ENCODE measurements at places on chromosomes 16 and 17. TPM values are rescaled to one million over a fixed set of nuclear protein-coding genes. Genes with fewer than 3 reads are reported as not detected.
A peak's percentile ranks its signal among the peaks of the same experiment; 100 is the strongest.

GRCh38 chr17:56158344-56158743 is 5.1 kb downstream of the ANKFN1 start:
- no peak for DNase-seq

GRCh38 chr17:70808596-70808995 is 639.3 kb downstream of the KCNJ2 start:
- no peak for DNase-seq

DNA sequence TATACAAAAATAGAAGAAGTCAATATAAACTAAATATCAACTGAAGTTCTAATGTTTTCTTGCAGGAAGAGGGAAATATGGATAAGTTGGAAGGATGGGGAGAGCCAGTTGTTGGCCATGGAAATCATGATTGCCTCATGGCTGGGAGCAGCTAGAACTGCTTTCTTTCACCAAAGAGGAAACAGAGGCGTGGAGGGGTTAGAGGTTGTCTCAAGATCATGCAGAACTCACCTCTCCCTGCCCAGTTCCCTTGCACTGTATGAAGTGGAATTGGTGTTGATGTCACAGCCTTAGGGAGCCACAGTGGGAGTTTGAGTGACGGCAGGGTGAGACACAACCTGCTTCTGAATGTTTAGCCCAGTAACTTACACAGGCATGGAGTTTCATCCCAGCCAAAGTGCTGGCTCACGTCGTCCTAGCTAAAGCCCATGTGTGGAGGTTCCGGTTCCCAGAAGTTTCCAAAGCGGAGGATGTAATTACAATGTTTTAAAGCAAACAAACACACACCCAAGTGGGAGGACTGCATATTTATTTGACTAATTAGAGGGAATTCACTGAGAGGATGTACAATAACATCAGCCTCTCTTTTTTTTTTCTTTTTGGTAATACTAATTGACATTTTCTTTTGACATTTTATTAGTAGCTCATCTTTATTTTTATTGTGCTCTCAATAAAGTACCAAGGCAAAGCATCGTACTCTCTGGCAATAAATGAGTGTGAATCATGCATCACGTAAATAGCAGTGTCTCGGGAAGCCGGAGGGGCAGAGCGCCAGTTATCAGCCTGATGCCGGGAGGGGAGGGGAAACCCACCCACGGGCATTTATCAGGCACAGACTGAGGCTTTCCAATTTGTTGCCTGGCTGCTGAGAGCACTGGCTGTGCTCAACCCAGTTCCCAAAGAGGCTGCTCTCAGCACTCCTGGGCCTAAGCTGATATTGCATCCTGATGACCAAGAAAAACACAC is 118.7 kb upstream of the CDH5 start:
- no peak for DNase-seq

- no peak for DNase-seq
Observed at GRCh38 chr16:81756615-81757356, 22.3 kb upstream of the PLCG2 start.

DNA sequence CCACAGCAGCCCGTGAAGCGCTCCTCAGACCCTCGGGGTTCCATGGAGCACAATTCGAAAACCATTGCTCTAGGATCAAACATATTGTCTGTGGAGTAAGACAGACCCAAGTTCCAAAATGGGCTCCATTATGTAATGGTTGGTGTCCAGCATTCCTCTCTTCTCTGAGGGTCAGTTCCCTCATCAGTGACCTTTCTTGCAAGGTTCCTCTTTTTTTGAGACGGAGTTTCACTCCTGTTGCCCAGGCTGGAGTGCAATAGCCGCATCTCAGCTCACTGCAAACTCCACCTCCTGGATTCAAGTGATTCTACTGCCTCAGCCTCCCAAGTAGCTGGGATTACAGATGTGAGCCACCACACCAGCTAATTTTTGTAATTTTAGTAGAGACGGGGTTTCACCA is 28.4 kb downstream of the PLXDC1 start:
- DNase-seq: no peak

Gene ERN2
- total RNA-seq: not detected

GRCh38 chr16:80743273-80743672 is 61.1 kb downstream of the CDYL2 start:
- no peak for DNase-seq

- no peak for DNase-seq
Observed at GRCh38 chr16:56102906-56103305, 88.4 kb upstream of the GNAO1 start.

DNA sequence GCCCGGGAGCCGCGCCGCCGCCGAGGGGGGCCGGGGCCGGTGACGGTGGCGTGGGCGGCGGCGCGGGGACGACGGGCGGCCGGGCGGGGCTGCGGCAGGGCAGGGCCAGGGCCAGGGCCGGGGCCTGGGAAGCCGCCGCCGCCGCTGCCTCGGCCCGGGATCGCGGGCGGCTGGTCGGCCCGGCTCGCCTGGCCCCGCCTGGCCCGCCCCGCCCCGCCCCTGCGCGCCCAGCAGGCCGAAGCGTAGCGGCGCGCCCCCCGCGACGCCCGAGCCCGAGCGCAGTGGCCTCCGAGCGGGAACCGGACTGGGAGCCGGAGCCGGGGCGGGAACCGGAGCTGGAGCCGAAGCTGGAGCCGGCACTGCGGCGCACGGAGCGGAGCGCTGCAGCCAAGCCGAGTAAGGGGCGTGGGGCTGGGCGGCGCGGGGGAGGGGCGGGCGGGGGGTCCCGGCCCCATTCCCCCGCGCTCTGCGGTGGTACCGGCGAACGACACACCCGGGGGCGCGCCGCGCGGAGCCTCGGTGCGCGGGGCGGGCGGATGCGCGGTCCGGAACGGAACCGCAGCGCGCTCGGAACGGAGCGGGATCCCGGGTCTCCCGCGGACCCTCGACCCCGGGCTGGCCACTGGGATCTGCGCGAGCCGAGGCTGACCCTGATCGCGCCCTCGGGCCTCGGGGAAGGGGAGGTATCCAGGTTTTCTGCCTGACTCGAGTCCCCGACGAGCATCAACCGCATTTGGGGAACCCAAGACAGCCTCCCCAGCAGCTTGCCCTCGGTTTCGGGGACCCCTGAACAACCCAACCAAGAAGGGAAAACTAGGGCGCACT is at the start of gene BEAN1:
TSS of gene BEAN1 (plus strand) at position 260 of the 825 bp plus-strand sequence. CDS start 10,382 bp downstream, outside the sequence.
- no peak for DNase-seq

Gene CPHXL2
- not detected for total RNA-seq

DNA sequence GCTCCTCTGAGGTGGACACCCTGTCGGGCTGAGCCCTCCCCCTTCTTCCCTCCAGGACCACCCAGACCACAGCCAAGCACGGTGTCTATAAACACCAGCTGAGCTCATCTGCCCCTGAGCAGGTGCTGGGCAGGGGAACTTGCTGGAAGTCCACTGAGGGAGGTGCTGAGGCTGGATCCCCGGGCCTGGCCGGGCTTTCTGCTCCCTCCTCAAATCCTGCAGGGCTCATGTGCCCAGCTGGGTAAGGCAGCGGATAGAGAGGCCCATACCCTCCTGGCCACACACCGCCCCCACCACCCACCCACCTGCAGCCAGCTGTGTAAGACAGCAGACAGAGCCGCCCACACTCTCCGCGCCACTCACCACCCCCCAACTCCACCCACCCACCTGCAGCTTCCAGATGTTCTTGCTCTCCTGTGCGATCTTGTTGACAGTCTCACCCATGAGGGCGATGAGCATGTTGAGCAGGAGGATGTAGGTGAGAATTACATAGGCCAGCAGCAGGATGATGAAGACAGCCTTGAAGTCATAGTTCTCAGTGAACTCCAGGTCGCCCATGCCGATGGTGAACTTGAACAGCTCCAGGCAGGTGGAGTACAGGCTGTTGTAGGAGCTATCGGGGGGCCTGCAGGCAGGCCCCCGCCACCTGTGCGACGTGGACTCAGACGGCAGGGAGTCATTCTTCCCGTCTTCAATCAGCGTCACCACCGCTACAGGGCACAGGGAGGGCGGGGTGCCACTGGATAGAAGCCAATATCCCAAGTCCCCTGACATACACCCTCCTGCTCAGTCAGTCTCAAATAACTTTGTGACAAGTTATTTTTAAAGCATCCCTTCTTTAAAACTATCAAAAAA is 15.9 kb upstream of the TRPV3 start:
- no peak for DNase-seq

DNA sequence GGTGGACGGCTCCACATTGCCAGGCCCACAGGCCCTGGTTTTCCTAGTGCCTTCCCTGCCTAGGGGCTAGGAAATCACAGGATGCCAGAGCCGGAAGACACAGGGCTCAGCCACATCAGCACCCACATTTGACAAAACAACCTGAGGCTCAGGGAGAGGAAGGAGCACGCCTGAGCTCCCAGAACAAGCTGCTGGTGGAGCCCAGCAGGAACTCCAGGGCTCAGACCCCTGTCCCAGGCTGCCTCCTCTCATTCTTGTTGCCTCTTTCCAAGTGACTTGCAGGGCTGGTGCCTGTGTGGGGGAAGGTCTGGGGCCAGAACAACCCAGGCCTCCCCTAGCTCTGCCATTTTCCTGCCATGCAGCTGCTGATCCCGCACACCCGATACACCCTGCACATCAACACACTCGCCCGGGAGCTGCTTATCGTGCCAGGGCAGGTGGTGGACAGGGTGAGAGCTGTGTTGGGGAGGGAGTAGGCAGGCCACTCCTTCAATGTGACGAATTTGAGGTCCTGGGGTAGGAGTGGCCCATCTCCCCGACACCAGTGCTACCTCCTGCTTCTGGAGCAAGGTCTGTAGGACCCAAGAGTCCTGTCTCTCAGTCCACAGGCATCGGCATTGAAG is 7.6 kb downstream of the ALOX15B start:
- no peak for DNase-seq

GRCh38 chr17:46984341-46984740 is 5.3 kb upstream of the RPRML start:
- no peak for DNase-seq

- DNase-seq: no peak
Observed at GRCh38 chr17:1686086-1686485, 1.4 kb upstream of the PRPF8 start.

DNA sequence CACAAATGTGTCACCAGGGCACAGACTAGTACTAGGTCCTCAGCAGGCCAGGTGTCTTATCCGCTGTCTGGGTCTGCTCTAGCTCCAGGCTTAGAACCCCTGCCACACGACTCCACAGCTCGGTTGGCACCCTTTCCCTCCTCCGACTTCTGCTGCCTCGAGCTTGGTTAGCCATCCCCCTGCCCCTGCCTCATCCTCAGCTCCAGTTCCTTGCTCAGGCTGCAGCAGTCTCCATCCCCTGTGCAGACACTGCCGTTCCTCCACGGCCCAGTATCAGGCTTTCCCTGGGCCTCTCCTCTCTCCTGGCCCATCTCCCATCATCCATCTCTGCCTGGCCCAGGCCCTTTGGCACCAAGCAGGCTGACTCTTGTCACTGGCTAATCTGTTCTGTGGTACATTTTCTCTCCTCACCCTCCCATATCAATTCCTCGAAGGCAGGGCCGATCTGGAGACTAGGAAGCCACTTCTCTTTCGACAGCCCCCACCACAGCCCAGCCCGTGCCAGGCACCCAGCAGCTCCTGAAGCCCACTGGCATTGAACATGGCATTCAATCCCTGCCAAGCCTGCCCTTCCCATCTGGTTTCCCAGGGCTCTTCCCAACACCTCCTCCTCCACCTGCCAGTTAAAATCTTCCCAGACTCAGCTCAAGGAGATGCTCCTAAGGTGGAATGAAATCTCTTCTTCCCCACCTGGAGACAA is 1.4 kb upstream of the GRN start:
- DNase-seq: no peak

- no peak for DNase-seq
Observed at GRCh38 chr17:47197821-47198220, 8.7 kb upstream of the CDC27 start.

Gene TP53TG3F
- total RNA-seq: not detected

DNA sequence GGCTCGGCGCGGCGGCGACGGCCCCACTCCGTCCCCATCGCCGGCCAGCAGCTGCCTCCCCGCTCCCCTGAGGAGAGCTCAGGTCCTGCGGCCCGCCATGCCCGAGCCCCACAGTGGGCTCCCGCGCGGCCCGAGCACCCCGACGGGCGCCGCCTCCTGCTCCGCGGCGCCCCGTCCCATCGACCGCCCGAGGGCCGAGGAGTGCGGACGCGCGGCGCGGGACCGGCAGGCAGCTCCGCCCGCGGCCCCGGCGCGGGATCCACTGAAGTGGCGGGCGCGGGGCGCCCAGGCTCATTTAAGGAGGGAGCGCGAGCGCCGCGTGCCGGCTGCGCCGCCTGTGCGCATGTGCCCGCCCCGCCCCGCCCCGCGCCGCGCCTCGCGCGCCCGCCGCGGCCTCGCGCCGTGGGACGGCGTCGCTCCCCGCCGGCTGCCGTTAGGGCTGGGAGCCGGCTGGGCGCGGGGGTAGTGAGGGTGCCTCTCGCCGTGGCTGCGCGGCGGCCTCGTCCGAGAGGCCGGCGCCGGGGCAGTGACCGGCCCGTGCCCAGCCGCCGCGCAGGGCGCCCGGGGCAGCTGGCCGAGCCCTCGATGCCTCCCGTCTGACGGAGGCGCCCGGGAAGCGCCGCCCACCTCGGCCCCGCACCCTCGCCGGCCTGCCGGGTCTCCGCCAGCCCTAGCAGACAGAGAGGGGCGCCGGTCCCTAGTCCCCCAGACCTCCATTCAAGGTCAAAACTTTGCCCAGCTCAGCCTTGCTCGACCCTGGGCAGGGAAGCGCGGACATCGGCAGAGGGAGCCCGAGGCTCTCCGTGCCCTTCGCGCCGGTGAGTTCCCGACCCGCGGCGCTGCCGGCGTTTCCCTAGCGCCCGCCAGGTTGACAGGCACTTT is at the start of gene NETO2:
TSS of gene NETO2 (minus strand) at position 269 of the 882 bp plus-strand sequence. CDS start 333 bp downstream, outside the sequence.
- peak; percentile 42 for DNase-seq

Gene GSE1
- 36.9 TPM for total RNA-seq

- DNase-seq: no peak
Observed at GRCh38 chr17:5785338-5785737, 201.0 kb upstream of the NLRP1 start.

DNA sequence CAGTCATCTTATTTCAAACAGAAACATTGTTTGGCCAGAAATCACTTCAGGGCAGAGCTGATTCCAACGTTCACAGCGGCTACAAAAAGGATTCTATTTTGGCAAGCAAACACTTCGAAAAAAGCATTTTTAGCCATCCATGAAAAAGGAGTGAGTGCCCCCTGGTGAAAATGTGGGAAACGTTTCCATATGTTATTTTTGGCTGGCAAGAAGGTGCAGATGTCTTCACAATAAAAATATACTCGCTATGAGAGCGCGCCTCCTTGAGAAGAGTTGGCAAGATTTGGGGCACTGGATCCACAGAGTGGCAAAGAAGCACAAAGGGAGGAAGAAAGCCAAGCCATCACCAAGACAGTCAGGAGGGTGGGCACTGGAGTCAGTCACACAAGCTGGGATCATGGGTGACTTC is 191.1 kb downstream of the CHD9NB start:
- no peak for DNase-seq

DNA sequence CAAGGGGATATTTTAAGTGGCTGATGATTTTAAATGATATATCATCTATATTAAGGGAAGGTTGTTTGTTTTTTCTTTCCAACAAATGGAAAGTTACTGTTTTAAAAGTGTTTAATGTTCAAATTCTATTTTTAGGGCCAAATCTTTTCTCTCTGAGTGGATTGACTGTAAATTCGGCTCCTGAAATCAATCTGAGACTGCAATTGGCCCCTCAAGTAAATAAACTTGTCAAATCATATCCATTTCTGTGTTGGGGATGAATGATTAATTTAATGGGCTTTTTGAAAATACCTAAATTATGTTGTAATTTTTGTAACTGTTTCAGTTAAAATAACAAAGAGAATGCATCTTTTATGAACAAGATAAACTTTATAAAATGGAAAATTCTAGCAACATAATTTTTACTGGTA is 2.6 kb downstream of the HS3ST3A1 start:
- DNase-seq: no peak

Gene CD19
- total RNA-seq: 6.6 TPM

Gene LITAFD
- not detected for total RNA-seq

Gene CD300E
- not detected for total RNA-seq

- no peak for DNase-seq
Observed at GRCh38 chr17:13909901-13910519, 159.3 kb upstream of the COX10 start.

GRCh38 chr17:7436556-7437368 is 1.5 kb downstream of the TMEM102 start:
- DNase-seq: peak; percentile 81
